NCI-H2081 (cell line): ENCODE measurements at places on chromosomes 7 and 10.

- no peak for DNase-seq
These were observed 162.0 kb downstream of the IQUB start for GRCh38 chr7:123372368-123372767.

DNA sequence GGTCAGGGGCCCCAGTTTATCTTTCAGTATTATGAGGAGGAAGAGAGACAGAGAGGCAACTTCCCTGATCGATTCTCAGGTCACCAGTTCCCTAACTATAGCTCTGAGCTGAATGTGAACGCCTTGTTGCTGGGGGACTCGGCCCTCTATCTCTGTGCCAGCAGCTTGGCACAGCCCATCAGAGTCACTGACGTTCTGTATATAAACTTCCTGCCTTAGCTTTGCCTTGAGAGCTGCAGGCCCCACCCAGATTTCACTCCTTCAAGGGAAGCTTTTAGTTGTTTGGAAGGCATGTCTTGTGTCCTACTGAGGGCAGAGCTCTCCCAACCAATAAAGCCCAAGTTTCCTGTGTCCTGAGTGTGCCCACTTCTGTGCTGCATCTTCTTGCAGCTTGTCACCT is 242.5 kb upstream of the PRSS58 start:
- no peak for DNase-seq

DNA sequence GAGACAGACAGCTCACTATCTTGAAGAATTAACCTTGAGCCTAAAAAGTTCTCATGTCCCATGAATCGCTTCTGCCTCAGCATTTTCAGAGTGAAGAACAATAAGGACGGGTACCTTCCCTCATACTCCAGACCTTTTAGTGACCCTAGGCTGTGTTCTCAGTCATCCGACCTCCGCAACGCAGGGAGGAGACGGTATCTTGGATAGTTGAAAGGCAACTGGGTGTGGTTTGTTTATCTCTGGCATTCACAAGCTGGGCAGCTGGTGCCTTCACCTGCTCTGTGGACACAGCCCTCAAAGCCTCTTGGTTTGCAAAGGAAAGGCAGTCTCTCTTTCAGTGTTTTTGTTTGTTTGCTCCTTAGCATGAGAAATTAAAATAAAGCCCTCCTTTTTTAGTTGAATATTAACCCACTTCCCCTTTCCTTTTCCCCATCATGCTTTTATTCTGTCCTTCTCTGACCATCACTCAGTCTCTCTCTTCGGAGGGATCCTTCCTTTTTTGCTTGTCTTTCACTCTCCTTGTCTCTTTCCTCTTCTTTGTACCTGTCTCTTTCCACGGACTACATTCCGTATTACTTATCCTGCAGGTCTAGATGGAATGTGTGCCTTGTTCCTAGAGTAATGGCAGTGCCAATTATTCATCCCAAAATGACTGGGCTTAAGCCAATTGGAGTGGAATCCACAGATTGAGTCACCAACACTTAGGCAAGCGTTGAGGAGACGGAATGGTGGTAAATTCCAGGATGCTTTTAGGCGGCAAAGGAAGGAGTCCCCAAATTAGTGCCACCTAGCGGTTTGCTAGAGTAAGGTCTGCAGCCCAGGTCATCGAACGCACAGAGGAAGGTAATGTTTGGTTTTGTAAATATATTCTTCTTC is 45.8 kb downstream of the PRR15 start:
- peak; percentile 62 for DNase-seq

DNA sequence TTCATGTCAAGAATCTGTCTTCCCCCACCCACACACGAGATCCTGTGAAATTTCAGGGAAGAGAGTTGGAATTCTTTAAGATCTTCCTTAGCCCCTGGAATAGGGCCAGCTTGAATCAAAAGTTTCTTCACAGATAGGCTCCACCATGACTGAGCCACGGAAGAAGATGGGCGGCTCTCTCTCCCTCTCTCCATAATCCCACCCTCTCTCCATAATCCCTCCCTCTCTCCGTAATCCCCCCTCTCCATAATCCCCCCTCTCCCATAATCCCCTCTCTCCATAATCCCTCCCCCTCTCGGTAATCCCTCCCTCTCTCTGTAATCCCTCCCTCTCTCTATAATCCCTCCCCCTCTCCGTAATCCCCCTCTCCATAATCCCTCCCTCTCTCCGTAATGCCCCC is 20.4 kb downstream of the SHH start:
- DNase-seq, result no peak

- no peak for DNase-seq
These were observed 3.3 kb downstream of the ITGB1 start for GRCh38 chr10:32954545-32955298.

GRCh38 chr10:129839285-129840195 is 124.5 kb downstream of the EBF3 start:
- no peak for DNase-seq

DNA sequence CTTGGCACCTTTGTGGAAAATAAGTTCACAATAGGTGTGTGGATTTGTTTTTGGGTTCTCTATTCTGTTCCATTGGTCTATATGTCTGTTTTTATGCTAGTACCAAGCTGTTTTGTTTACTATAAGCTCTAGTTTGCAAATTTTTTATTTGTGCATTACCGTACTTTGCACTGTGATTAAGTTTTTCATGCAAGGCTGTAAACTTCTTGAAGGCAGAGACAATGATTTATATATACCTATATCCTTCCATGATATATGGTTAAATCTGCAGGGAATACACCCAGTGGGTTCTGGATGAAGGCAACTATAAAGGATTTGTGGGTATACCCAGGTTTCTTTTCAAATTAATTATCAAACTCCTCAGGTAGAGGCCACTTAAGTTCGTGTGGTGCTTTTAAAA is 91.8 kb upstream of the PDLIM1 start:
- DNase-seq, result no peak

- DNase-seq, result no peak
These were observed 254.6 kb downstream of the OTUD1 start for GRCh38 chr10:23693501-23693901.

DNA sequence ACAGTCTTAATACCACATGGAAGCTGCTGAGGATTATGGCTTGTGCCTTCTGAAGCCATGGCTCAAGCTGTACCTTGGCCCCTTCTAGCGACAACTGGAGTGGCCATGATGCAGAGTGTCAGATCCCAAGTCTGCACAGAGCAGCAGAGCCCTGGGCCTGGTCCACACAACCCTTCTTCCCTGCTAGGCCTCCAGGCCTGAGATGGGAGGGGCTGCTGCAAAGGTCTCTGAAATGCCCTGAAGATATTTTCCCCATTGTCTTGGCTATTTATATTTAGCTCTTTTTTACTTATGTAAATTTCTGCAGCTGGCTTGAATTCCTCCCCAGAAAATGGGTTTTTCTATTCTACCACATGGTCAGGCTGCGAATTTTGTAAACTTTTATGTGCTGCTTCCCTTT is 804.6 kb upstream of the ZWINT start:
- DNase-seq, result no peak

GRCh38 chr7:3882782-3883181 is 581.7 kb downstream of the SDK1 start:
- no peak for DNase-seq

GRCh38 chr7:29239638-29240037 is 45.1 kb downstream of the CHN2 start:
- no peak for DNase-seq

DNA sequence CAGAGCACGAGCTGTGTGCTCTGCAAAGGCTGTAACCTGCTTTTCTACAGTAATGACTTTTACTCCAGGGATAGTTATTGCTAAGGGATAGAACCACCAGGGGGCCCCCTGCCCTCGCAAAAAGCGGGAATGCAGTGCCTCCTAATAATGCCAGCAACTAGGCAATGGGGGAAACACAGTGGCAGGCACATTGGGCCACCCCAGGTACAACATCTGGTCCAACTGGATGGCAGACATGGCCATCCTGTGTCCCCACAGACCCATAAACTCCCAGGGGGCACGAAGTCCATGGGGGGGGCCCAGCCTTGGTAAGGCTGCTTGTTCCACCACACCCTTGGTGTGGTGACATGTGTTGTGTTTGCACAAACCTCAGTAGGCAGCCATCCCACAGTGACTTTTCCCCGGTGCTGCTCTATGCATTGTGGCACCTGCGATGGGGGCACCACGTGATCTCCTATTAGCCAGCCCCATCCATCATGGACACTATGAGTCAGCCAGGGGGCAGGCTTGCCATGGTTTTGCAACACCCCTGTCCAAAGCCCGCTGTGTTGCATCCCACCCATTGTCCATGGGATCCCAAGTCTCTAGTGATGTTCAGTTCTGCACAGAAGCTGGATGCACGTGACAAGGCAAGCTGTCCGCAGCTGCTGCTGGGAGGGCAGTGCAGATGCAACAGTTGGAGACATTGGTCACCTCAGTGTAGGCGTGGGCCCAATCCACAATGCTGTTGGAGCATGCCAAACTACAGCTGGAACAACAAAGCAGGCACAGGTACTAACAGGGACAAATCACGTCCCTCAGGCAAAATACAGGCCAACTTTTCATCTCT is 84.0 kb downstream of the ANLN start:
- peak; percentile 32 for DNase-seq

- DNase-seq, result no peak
These were observed 89.8 kb downstream of the MBL2 start for GRCh38 chr10:52682766-52683165.

DNA sequence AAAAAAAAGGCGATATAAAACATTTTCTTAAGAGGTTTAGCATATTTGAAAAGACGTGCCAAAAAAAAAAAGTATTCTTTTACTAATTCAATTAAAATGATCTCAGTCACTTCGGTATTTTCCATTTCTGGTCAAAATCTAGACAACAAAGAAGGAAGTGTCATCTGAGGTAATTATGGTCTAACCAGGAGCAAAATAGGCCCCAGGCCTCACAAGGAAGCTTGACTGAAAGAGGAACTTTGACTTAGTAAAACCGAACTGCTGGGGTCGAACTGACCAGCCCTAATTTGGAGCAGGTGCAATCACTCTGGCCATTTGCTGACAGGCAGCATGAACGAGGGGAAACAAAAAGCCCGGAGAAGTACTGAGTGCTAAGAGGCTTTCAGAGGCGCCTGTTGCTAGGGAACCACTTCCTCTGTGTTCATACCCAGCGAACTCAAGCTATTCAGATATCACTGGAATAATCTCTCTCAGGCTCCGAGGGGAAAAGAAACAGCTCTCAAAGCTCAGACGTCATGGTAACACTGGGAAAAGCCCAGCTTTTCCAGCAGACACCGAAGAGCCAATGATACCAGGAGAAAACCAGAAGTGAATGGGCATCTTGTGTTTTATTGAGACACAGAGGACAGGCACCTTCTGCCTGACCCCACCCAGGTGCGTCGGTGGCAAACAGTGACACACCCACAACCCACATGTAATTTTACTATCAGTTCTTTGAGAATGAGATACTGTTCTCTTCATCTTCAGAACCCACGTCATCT is 126.5 kb downstream of the FAM107B start:
- peak; percentile 42 for DNase-seq

DNA sequence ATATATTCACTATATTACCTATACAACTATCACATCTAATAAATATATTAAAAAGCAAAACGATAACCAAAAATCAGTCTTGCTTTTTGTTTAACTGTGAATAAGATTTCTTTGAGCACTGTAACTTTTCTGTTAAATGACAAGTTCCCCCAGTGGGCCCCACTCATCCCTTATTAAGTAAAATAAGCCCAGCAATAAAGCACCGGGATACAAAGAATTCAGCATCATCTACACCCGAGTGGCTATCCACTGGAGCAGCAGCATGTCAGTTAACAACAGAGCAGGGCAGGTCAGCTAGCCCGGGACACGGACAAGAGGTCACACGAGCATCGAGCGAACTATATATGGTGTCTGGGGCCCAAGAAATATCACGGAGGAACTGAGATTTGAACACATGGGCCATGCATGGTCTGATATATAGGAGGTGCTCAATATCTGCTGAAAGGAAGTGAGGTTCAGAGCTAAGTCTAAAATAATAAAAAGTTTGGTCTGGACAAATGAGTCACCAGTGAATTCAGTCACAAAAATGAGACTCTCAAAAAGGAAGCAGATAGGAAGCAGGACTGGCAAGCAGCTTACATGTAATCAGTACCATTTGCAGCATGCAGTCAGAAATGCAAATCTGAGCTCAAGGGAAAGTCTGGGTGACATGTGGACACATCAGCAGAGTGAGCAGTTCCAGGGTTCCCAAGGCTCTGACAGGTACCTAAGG is 4.1 kb downstream of the ERCC6 start:
- DNase-seq, result no peak

- DNase-seq, result no peak
These were observed 28.1 kb downstream of the KCNH2 start for GRCh38 chr7:150949971-150950491.

- DNase-seq, result no peak
These were observed 43.5 kb downstream of the PRKG1 start for GRCh38 chr10:51117794-51118193.

GRCh38 chr10:73414230-73414945 is 530 bp upstream of the ANXA7 start:
- DNase-seq, result peak; percentile 27

DNA sequence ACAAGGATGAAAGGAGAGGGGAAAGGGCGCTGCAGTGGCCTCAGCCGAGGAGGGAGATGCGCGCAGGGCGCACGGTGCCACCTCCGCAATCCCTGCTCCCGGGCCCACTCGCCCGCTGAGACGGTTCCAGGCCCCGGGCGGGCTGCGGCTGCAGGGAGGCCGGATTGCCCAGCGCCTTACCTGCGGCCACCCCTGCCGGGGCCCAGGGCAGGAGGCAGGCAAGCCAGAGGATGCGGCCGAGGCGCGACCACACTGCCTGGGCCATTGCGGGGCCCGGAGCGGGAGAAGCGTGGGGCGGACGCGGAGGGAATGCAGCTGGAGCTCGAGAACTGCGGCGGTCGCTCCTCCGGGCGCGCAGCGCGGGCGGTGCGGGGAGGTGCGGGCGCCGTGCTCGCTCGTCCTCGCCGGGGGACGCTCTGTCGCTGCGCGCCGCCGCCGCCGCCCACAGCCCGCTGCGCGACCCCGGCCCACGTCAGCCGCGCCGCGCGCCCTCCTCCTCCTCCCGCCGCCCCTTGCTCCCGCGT is at the start of gene TMEM130:
Gene TMEM130, minus strand, starts transcription at position 418 of the 524 bp plus-strand sequence. Its CDS starts 153 bp downstream, at position 265.
- DNase-seq, result no peak

DNA sequence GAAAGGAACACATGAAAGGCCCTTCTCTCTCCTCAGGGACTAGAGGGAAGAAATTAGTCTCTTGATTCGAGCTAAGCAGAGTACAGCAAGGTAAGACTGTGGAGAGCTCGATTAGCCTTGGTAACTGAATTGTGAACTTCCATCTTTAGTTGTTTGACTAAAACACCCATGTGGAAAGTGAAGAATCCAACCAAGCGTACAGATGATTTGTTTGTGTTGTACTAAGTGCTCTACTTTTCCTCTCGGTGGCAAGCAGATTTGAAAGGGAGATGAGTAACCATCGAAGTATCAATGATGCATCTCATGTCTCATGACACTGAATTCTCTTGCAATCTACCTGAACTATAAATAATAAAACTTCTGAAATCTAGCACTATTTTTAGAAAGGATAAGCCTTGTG is 80.7 kb downstream of the FZD1 start:
- no peak for DNase-seq

DNA sequence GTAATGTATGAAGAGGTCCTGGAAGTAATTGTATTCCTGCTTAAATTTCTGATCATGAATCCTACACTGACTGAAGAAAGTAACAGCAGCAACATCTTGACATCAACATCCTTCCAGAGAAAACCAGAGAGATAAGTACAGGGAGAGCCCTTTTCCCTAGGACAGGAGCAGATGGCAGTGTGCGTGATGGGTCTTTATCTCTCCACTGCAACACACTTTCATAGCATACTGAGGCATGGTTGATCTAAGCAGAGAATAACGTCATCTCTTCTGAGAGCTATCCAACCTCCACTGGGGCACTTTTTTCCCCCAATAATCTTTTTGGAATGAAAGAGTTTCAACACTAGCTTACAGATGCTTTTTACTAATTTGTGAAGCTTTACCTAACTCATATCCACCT is 342 bp downstream of the OR2A25 start:
- no peak for DNase-seq
